NCI-H1417 treated with DMSO at 0.1 percent for 48 hours (cell line): ENCODE measurements at places on chromosomes 7 and 10.

GRCh38 chr10:92573091-92573797, 649 bp downstream of the IDE start:
- no peak for DNase-seq

GRCh38 chr7:135206941-135207391, 4.4 kb downstream of the WDR91 start:
- DNase-seq: no peak

- DNase-seq: no peak
Measured at GRCh38 chr10:124559372-124560132, 97.9 kb downstream of the LHPP start.

- no peak for DNase-seq
Measured at GRCh38 chr7:41287559-41288335, 415.1 kb downstream of the INHBA start.

DNA sequence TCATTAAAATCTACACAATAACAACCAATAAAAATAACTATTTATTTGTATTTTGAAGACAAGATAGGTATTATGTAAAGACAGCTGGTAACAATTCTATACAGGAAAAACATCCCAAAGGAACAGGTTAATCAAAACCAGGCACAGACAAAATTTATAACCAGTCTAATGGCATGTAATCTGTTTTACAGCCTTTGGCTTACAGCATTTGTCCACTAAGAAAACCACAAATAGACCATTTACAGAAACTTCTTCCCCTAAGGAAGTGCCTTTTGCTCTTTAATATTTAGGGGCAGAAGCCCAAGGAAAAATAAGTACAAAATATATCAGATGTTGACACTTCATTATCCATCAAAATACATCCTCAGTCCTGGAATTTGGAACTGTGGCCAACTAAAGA, 65.0 kb downstream of the SVIL start:
- no peak for DNase-seq

- no peak for DNase-seq
Measured at GRCh38 chr7:132028144-132028920, 471.9 kb upstream of the PODXL start.

GRCh38 chr10:79483948-79484347, 28.4 kb upstream of the EIF5AL1 start:
- DNase-seq: no peak

GRCh38 chr10:43870968-43871439, 222.3 kb upstream of the ZNF32 start:
- DNase-seq: no peak

DNA sequence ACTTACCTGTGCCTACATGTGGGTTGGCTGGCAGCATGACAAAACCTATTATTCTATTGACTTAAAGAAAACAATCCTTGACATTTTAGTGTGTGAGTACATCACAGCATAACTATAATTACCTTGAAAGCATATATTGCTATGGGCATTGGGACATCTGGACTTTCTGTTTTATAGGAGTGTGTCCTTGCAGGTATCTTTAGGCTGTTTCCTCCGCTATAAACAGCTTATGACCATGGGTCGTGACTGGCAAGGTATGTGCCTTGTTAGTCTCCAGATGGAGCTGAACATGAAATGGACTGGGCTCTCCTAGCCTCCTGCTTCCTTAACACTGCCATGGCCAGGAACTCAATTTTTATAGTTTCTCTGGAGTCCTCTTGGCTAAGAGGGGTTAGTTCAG, 317.4 kb upstream of the COBL start:
- DNase-seq: no peak

- DNase-seq: no peak
Measured at GRCh38 chr10:131789516-131789915, 111.3 kb upstream of the PPP2R2D start.

DNA sequence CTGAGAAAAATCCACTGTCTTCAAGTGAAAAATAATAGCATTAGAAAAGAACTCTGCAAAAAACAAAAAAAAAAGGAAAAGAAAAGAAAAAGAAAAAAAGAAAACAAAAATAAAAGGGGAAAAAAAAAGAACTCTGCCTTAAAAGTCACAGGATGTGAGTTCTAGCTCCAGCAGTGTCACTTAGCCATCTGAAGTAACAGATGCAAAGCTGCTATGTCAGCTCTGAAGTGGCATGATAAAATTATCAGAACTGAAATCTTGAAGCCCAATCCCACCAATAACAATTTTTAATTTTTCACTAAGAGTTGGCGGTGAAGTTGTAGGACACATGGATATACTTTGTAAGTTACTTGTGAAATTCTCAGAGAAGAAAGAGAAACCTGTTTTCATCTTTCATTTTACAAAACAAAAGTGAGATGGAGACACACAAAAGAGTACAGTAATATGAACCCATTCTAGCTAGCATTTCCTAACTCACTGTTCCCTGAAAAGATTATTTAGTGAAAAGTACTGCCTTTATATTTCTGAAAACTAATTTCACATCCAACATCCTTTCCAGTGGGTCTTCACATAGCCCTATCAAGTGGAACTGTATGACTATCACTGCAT, 103.5 kb downstream of the ELAPOR2 start:
- no peak for DNase-seq

GRCh38 chr10:43653746-43654145, 5.1 kb upstream of the ZNF32 start:
- DNase-seq: no peak

DNA sequence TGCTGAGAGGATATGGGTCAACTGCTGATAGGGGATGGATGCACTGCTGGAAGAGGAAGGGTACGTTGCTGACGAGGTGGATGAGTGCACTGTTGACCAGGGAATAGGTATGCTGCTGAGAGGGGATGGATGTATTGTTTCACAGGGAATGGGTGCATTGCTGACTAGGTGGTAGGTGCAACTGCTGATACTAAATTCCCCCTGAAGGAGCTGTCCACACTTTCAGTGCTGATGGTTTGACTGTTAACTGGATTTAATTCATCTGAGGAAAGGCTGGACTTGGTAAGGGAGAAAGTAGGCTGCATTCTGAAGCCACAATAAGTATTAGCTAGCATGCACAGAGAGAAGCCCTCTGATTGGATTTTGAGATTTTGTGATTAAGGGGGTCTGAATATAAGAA, 1196.8 kb upstream of the PHF14 start:
- DNase-seq: no peak

DNA sequence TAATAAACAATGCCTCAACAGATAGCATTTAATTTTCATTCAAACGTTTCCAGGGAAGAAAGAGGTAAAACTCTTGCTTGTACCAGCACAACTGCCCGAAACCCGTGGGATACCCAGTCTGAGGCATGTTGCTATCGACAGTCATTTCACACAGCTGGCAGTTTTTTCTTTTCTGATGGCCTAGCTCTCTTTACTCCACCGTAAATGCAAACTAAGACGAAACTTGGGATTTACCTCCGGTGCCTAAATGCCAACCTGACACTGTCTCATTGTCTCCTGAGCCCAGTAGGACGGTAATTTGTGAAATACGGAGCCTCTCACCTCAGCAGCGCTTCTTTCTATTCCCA, 143.5 kb downstream of the PRPF18 start:
- no peak for DNase-seq

DNA sequence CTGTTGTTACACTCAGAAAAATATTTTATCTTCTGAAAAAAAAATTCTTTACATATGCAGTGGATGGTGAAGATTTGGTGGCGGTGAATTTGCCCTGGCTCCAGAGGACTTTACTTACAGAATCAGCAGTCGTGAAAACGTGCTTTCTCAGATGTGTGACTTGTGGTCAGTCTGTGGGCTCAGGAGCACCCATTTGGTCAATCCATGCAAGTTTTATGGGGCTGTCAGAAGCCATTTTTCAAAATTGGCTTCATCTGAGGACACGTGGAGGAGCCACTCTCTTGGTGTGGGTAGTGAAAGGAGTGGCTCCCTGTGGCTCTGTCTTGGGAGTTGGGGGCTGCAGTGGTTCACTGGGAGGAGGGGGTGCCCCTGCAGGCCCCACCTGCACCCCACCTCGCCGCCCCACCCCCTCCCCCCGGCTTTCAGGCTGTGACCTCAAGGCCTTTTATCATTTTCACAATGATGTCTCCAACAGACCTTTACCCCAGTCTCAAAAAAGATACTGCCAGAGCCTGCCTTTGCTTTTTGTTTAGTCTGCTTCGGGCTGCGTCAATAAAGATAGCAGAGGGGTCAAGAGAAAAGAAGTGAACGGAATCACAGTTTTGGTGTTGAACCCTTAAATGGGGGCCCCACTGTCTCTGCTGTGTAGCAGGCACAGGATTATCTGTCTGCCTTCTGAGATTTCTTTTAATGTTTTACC, 137.4 kb downstream of the MGMT start:
- DNase-seq: no peak

DNA sequence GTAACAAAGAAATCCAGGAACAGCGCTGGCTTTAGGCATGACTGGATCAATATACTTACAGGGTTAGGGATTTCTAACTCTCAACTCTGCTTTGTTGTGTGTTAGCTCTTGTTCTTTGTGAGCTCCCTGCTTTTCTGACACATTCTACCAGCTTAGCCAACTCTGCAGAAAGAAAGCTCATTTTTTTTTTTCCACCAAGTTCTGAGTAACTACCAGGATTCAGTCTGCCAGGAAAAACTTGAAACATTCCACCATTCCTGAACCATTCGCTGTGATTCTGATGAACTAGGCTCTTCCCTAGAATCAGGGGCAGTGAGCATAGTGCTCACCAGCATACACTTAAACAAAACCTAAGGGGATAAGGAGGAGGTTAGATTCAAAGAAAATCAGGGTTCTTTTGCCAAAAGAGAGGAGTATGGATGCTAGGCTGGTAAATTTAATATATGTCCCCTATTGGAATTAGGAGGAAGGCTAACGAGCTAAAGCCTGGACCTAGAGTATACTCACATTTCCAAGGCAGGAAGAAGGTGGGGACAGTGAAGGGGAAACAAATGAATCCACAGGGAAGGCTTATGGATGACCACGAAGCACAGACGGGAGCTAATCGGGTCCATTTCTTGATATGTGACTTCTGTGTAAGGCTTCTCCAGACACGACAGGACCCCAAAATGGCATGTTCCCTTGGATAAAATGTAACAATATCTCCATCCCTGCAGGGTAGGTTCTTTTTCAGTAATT, 183.4 kb downstream of the PRKG1 start:
- DNase-seq: no peak

DNA sequence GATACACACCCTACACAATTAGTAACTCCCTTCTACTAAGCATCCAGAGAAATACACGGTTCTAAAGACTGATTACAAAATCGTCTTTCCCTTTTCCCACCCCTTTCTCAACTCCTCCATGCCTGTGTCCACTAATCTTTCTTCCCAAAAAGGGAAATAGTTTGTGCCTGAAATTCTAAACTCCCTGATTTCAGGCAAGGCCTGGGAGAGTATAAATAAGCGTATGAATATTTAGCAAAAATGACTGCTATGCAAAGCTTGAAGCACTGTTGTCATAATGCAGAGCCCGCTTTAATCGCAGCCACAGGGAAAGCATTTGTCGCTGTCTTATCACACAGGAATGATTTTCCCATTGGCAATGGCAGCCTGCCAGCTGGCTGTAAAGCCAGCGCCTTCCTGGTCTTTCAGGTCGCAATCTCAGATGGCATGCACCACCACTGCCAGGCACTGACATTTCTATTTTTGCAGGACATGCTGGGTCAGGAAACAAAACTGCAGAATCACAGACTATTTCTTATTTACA, 142.9 kb upstream of the PCGF5 start:
- DNase-seq: no peak

DNA sequence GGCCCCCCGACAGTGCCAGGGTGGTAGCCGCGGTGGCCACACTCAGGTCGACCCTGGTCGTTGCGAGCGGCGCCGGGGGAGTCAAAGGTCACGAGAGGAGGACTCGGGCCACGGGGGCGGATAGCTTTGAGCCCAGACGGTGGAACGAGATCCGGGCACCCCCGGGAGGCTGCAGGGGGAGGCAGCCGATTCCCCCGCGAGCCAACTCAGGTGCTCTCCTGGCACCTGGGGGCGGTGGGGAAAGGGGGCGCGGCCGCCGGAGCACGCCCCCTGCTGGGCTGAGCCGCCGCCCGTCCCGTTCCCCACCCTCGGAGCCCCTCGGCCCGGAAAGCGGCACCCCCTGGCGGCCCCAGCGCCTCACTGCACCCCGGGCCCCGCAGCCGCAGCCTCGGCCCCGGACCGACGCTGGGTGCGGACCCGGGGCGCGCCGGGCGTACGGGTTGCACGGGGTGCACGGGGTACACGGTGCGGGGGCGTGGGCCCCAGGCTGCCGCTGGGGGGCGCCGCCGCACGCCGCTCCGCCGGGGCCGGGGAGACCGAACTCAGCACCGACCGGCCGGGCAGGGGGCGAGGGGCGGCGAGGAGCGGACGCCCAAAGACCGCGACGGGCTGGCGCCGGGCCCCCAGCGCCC, 521 bp upstream of the NYAP1 start:
- DNase-seq: no peak

DNA sequence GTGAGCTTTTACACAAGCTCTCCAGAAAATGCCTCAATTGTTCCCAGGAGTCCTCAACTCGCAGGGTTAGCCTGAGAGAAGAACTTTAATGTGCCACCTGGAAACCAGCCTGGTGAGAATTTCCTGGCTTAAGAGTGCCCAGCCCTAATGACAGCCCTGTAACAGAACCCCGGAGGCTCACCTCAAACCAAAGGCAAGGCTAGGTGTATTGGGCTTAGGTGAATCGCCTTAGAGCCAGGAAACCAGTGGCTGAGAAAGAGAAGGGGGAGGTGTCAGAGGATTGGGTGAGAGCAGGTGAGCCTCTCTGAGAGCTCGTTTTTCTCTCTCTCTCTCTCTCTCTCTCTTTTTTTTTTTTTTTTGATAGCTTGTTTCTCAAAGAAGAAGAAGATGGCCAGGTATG, 7.3 kb downstream of the OCM2 start:
- no peak for DNase-seq

GRCh38 chr7:31076051-31076450, 23.9 kb downstream of the ADCYAP1R1 start:
- DNase-seq: no peak

DNA sequence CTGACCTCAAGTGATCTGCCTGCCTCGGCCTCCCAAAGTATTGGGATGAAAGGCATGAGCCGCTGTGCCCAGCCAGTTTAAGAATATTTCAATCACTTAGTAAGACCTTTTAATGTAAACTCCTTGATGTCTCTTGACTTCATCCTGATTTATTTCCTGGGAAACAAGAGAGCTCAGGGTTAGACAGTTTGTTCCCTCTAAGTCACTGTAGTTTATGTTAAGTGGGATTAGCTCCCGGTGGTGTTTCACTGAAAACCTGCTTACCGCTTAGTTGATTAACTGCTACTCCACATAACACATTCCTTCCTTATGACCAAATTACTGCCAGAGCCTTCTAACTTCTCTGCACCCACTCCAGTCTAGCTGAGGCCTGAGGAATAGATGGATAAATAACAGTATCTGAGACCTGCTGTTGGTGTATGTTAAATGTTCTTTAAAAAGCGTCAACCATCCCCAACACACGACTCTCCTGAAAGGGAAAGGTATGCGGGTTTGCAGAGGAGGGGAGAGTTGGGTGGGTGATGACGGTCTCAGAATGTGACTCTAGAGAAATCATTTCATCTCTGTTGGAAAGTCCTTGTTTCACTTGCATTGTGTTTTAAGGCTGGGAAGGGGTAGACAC, 48.7 kb downstream of the CREB3L2 start:
- no peak for DNase-seq

- no peak for DNase-seq
Measured at GRCh38 chr10:35848412-35848811, 206.3 kb upstream of the FZD8 start.

- no peak for DNase-seq
Measured at GRCh38 chr10:86504510-86504909, 17.1 kb downstream of the WAPL start.

GRCh38 chr7:34365011-34365410, 293.0 kb upstream of the NPSR1 start:
- DNase-seq: no peak

GRCh38 chr7:142696456-142697179, 52.7 kb upstream of the PRSS1 start:
- no peak for DNase-seq

GRCh38 chr7:24827027-24827426, 69.8 kb upstream of the GSDME start:
- DNase-seq: no peak
